ENCODE measurements at places on chromosomes 3 and 15.

DNA sequence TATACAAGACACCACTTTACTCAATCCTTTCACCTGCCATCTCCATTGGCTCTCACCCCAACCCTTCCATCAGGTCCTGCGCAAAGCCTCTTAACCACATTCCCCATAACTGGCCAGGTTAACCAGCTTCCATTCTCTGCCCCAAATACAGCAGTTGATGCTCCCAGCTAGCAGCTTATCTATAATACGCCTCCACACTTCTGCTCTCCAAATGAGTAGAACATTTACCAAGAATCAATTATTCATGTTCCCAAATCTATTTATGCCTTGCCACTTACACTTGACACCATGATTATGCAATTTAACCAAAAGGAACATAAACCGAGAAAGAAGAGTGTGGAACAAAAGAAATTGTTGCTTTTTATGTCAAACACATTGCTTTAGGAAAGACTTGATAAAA is 103.7 kb upstream of the TPM1 start:
- DNase-seq = peak; percentile 41

GRCh38 chr15:79954661-79955060 is 16.3 kb downstream of the BCL2A1 start:
- DNase-seq = peak; percentile 40

GRCh38 chr3:190213727-190214126 is 93.0 kb upstream of the P3H2 start:
- no peak for DNase-seq

DNA sequence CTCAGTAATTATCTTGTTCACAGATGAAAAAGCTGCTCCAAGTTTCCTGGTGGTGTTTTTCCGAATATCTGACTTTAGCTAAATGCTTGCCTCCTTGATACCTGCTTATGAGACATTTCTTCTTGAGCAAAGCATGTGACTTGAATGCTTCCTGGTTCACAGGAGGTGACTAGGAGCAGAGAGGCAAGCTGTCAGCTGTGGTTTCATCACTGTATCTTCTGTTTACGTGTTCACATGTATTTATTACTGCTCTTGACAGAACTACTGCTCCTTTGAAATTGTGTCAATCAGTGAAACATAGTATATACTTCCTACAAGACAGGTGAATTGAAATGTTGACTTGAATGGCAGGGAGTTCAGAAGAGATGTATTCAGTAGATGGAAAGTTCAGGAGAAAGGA is 8.9 kb upstream of the SPPL2A start:
- DNase-seq = no peak

DNA sequence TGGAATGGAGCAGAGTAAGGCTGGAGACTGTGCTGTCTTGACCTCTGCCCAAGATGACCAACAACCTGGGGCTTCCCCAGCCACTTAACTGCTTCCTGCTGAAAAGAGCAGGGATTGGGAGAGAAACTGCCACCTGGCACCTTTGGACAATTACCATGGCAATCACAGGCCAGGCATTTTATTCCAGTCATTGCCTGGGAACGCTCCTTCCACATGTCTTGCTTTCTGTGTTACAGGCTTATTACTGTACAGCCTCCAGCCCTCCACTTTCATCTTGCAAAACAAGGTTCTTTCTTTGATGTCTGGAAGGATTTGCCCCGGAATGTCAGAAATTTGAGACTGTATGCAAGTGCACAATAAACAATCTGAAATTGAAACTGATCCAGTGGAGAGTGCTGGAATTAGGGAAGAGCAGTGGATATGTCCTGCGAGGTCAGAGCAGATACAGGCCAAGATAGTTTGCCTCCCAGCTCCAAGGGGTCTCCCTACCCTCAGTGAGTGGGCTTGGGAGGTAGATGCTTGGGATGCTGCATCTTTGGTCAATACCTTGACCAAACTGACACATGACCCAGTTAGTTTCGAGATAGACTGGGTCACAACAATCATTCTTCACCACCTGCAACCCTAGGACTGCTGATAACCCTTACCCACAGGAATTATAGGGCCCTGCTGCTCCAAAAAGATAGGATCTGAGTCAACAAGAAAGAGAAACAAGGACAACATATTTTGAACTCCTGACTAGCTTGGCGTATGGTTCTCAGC is 2.7 kb downstream of the PPP1R14D start:
- no peak for DNase-seq

- no peak for DNase-seq
Measured at GRCh38 chr15:49528289-49528688, 92.3 kb downstream of the FAM227B start.

DNA sequence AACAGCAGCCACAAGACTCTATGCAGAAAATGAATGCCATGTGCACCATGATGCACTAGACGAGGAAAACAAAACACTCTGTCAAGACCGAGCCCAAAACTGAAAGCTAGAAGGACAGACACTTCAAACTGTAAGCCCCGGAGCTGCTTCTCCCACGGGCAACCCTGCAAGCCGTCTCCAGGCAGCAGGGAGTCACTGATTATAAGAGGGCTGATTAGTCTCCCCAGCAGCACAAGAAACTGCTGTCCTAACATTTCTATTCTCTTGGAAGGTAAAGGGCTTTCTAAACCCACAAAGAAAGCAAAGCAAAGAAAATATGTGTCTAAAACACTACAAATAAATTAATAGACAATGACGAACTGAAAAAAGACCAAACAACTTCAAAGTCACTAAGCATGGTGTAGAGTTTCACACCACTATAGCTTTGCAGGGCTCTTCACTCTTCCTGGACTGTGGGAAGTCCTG is 15.5 kb downstream of the TBC1D2B start:
- peak; percentile 60 for DNase-seq

Data from Ammon's horn (tissue), 1 donor.